ENCODE measurements at places on chromosomes 2 and 18. TPM values are rescaled to one million over a fixed set of nuclear protein-coding genes. Genes with fewer than 3 reads are reported as not detected.

Gene DPP10
- not detected for polyA plus RNA-seq

Gene ALK
- polyA plus RNA-seq: not detected

Gene UBR3
- 23.8 TPM for polyA plus RNA-seq

Gene GYPC
- 173 TPM for polyA plus RNA-seq

Gene ERFE
- not detected for polyA plus RNA-seq

Gene FBLN7
- polyA plus RNA-seq: 2.6 TPM

Gene PTPRM
- 10.6 TPM for polyA plus RNA-seq

Gene MAP3K20
- polyA plus RNA-seq: 25.6 TPM

Gene ANKRD30B
- not detected for polyA plus RNA-seq

Gene MC5R
- not detected for polyA plus RNA-seq

Gene FAM161A
- polyA plus RNA-seq: 3.1 TPM

Gene ABCG5
- polyA plus RNA-seq: 8.8 TPM

Gene GEN1
- polyA plus RNA-seq: 1.2 TPM

Gene ACMSD
- not detected for polyA plus RNA-seq

Gene CD207
- not detected for polyA plus RNA-seq

Gene IL1R2
- 0.97 TPM for polyA plus RNA-seq

Gene SPEG
- 1,108 TPM for polyA plus RNA-seq

Gene HSPE1
- polyA plus RNA-seq: 113 TPM

Gene NT5C1B
- polyA plus RNA-seq: not detected
